T-helper 1 cell (primary cell): ENCODE measurements at places on chromosomes 3 and 15.
A peak's percentile ranks its signal among the peaks of the same experiment; 100 is the strongest.

DNA sequence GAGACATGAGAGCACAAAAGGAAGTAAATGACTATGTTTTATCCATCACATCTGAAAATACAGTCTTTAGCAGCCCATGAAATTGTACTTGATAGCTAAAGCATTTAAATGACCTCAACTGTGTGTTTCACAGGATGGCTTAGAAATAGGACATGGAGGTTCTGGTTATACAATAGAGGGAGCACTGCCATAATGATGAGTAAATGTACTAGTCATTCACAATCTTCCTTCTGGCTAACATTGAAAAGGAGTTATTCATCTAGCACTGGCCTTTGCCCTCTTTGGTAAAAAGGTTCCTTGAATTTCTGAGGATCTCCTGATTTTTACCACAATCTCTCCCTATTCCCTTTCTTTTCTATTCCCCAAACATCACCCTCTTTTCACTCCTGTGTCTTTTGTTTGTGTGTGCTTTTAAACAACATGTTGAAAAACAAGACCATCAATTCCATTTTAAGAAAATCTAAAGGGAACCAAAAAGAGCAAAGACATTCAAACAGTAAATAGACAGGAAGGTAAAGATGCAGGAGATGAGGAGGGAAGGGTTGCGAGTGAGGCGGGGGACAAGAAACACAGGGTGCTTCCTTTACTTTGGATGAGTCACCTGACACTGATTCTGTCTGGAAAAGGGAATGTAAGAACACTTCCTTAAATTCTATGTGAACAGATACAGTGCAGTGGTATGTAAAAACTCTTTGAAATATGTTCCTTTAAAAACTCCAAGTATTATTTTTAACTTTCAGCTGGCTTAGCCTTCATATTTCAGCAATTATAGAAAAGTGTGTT is 619.0 kb downstream of the MECOM start:
- DNase-seq, result no peak

DNA sequence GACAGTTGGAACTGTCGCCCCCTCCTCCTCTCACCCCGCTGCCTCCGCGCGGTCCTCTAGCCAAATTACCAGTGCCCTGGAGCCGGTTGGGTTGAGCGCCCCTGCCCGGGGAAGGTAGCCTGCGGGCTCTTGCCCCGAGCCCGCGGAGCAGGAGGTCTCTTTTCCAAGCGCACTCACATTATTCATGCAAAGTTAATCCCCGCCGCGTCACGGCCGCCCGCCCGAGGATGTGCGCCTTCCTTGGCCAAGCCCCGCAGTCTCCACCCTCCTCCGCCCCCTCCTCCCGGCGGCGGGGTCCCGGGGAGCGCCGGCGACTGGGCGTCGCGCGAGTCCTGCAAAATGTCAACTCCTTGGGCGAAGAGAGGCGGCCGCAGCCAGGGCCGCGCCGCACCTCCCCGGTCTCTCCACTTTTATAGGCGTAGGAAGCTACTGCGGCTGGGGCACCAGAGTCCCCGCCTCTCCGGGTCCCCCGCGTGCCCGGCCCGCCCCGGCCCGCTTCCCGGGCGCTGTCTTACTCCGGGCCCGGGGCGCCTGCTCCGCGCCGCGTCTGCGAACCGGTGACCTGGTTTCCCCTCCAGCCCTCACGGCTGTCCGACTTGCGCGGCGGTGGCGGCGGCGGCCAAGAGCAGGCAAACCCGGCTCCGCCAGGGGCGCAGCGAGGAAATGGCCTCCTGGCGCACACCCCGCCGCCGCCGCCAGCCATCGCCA is at the start of gene THRB:
Gene THRB, minus strand, starts transcription at position 233 of the 708 bp plus-strand sequence.
- DNase-seq, result no peak

DNA sequence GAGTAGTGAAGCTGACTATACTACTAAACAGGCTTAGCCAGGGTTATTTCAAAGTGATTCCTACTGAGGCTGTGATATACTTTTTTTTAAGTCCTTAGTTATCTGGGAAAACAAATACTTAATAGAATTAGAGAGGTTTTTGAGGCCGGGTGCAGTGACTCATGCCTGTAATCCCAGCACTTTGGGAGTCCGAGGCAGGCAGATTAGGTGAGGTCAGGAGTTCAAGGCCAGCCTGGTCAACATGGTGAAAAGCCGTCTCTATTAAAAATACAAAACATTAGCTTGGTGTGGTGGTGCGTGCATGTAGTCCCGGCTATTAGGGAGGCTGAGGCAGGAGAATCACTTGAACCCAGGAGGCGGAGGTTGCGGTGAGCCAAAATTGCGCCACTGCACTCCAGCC is 34.2 kb downstream of the PRTG start:
- DNase-seq, result no peak

- no peak for DNase-seq
Observed at GRCh38 chr3:189593581-189593980, 37.6 kb upstream of the TP63 start.

- DNase-seq, result no peak
Observed at GRCh38 chr15:73320619-73321180, 48.1 kb downstream of the HCN4 start.

GRCh38 chr15:27448986-27449385 is 478.0 kb downstream of the GABRG3 start:
- DNase-seq, result no peak

- no peak for DNase-seq
Observed at GRCh38 chr3:176796371-176796770, 400.9 kb downstream of the TBL1XR1 start.

- no peak for DNase-seq
Observed at GRCh38 chr3:21785765-21786437, 34.9 kb upstream of the ZNF385D start.

DNA sequence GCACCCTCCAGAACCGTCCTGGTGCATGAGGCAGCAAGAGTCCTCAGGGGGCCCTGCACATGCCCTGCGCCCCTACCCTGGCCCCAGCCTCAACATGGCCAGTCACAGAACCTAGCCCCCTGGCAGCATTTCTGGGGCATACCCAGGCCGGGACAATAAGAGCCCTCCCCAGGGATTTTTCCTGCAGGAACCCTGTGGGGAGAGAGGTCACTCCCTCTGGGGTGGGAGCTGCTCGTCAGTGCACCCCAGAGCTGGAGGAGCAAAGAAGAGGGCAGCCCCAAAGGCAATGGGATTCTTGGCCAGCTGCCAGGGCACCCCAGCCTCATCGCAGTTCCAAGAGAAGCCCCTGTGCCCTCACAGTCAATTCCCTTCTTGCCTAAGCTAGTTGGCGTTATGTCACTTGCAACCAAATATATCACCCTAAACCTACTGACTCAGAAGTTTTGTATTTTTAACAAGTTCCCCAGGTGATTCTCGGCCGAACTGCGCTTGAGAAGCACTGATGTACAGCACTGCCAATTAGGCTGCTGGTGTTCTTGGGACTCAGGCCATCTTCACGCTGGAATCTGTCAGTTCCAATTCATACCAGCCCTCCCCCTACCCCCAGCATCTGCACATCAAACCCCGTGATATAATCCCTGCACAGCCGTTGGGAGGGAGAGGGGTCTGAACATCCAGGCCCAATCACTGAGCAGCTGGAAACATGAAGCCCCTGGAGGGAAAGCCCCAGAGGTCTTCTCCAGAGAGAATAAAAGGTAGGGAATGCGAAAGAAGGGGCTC is 87.5 kb upstream of the PRR20G start:
- DNase-seq, result no peak

DNA sequence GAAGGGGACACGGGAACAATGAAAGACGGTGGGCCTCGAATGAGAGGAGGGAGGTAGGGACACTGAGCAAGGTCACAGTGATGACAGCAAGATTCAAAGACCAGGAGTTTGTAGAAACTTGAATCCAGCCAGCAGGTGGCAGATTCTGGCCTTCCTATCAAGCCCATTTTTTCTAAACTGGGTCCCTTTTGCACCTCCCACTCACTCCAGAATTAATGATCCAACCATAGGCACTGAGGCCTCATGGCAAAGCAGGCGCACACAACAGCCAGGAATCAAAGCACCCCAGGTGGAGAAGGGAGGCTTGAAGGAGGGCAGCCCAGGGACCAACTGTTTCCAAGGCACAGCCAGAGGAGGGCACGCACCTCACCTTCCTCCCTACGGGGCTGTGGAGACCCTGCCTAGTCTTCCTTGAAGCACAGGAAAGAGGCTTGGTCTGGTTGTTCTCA is 90.2 kb downstream of the ANP32A start:
- DNase-seq, result peak; percentile 15

DNA sequence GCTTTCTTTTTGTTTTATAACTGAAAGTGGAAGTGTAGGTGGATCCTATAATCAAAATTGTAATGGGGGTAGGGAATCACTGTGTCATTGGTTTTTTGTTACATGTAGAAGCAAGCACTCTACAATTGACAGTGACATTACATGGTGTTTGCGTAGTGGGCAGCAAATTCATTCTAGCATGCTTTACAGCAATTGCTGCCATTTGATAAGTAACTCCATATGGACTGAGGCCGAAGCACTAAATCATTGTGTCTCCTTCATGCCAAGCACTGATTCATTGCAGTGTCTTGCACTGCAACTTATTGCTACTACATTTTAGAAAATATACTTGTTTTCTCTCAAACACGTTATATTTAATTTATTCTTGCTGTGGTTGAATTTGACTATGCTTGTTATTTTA is 933.9 kb downstream of the NSUN3 start:
- no peak for DNase-seq

- no peak for DNase-seq
Observed at GRCh38 chr15:91426412-91426811, 326.4 kb downstream of the SV2B start.

- DNase-seq, result no peak
Observed at GRCh38 chr3:159458010-159458409, 530.6 kb upstream of the IL12A start.

DNA sequence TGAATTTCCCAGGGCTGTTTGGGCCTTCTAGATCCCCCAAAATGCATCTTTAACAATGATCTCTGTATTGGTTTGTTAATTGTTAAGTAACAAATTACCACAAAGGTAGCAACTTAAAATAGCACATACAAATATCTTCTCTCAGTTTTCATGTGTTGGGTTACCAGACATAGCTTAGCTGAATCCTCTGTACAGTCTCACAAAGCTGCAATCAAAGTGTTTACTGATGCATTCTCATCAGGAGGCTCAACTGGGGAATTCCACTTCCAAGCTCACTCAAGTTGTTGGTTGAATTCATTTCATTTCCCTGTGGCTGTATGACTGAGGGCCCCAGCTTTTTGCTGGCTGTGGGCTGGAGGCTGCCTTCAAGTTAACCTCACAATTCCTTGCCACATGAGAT is 297.6 kb downstream of the RPLP1 start:
- no peak for DNase-seq

GRCh38 chr3:125141596-125142419 is 70.7 kb downstream of the SLC12A8 start:
- DNase-seq, result peak; percentile 30

DNA sequence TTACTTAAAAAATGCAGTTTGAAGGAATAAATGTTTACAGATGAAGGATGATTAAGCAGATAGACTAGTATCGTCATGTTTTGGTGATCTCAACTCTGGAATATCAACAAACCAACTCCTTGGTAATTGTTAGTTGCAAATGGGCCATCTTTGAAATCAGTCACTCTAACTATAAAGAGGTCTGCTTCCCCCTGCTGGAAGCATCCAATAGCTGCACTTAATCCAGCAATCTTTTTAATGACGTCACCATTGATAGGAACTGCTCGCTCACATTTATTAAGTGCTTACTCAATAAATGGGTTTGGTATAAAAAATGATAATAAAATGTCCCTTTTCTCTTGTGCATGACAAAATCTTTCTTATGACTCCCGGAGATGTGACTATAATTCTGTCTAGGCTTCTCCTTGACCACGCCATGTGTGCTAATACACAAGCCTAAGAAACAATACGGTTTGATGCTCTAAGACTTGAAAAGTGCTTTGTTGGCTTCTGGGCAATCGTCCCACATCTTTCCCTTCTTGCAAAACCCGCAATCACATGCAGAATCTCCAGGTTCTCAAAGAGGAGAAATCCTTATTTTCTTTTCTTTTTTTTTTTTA is 227.6 kb upstream of the POU1F1 start:
- no peak for DNase-seq

DNA sequence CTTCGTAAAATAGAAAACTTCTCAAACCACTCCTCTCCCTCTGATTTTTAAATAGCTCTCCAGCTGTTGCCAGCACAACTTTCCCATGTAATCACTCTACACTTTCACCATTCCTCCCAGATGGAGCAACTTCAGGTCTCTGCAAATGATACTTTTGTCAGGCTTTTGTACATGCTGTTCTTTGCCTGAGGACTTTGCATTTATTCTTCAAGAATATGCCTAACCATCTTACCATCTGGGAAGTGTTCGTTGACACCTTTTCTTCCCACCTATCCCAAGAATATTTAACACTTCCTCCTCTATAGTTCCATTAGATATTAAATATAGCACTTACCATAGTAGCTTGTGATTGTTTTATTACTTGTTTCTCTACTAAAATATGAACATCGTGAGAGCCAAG is 703.7 kb downstream of the CADM2 start:
- DNase-seq, result no peak

DNA sequence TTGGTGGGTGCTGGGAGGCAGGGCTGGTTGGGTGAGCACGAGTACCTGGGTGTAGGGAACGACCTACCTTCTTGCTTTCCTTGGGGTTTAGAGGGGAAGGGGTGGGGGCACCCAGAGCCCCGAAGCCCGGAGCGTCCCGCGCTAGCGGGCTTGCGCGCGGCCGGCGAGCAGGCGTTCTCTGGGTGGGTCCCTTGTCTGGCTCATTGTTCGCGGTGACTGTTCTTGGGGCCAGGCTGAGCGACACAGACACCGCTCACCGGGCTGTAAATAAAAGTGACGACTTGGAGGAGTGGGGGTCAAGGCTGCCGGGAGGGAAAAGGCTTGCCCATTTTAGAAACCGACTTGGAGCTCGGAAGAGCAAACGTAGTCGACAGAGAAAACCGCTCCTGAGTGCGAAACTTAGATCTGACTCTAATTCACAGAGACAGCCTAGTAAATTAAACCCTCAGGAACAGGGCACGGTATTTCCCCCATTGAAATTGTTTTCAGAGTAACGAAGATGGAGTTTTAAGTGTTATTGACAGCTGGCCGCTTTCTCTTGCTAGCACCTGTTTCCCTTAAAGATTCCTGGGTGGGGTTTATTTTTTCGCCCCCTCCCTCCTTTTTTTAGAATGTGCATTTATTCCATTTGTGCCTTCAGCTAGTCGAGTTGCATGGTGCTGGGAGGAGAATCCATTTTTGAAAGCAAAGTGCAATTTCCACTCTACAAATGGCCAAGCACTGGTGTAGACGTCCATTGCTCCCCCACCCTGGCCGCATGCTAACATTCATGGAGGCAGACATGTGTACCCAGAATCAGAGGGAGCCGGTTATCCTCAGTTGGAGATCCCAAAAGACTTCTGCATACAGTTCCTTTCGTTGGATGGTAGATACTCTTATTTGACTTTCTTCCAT is 532.1 kb upstream of the SEMA6D start:
- no peak for DNase-seq

- no peak for DNase-seq
Observed at GRCh38 chr3:193959861-193960260, 176.1 kb upstream of the HES1 start.
